ENCODE measurements at places on chromosomes 5 and 9.

GRCh38 chr5:54388409-54388808 lies 67.1 kb upstream of the HSPB3 start:
- no peak for DNase-seq

- no peak for DNase-seq
These were observed 293.0 kb downstream of the KCTD16 start for GRCh38 chr5:144463481-144464223.

DNA sequence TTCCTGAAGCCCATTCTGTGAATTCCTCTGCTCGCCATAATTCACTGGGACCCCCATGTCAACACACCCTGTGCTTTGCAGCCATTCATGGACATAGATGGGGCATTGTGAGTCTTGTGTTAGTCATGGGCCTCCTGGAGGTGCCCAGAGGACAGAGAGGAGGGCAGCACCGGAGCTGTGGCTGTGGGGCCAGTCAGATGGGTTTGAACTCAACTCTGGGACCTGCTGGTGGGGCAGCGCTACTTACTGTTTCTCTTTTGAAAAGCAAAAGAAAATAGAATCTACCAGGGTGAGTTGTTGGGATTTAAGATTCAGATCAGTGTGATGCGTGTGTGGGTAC lies 11.3 kb upstream of the EXOC3 start:
- no peak for DNase-seq

- DNase-seq, result no peak
These were observed 134.2 kb upstream of the C6 start for GRCh38 chr5:41347569-41347968.

- no peak for DNase-seq
These were observed 114.1 kb upstream of the LPCAT1 start for GRCh38 chr5:1637639-1638481.

GRCh38 chr9:31492229-31492628 lies 892.2 kb upstream of the ACO1 start:
- no peak for DNase-seq

DNA sequence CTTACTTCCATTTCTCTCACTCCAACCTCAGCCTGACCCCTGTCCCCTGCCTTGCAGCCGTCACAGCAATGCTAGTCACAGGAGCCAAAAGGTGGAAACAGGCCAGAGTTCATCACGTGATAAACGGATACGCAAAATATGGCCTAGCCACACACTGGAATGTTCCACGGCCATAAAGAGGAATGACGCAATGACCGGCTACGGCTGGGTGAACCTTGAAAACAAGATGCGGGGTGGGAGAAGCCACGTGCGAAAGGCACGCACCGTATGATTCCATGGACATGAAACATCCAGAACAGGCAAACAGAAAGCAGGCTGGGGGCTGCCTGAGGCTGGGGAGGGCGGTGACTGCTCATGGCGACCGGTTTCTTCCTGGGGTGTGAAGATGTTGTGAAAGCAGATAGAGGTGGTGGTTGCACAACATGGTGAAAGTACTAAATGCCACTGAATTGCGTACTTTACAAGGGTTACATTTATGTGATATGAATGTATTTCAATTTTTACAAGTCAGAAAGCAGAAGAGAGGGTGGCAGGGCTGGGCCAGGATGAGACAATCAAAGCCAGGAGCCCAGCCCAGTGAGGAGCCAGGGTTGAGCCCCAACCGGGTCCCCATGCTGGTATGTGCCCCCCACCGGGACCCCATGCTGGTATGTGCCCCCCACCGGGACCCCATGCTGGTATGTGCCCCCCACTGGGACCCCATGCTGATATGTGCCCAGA lies 117.8 kb upstream of the SARDH start:
- peak; percentile 76 for DNase-seq

DNA sequence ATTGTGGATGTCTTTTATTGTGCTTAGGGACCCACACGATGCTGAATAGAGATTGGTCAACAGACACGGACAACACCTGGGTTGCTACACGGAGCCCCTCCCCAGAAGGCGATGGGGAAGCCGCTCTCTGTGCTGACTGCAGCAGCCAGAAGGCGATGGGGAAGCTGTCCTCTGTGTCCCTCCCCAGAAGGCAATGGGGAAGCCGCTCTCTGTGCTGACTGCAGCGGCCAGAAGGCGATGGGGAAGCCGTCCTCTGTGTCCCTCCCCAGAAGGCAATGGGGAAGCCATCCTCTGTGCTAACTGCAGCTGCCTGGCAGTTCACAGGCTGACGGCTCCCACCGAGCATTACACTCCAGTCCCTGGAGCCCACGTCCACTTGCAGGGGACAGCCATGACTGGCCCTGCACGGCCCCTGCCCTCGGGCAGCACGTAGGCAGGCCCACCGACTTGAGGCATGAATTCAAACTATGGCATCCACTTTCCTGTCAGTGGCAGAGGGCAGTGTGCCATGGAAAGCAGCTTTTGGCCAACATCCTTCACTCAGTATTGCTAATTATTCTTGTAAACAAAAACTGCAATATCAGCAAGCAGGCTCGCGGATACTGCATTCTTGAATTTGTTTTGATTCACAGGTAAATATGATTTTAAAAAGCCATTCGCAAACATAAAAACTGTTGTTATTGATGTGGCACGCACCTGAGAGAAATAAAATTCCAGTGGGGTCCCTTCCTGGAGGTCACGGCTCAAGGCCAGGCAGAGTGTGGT lies 48.1 kb upstream of the CLPTM1L start:
- no peak for DNase-seq

DNA sequence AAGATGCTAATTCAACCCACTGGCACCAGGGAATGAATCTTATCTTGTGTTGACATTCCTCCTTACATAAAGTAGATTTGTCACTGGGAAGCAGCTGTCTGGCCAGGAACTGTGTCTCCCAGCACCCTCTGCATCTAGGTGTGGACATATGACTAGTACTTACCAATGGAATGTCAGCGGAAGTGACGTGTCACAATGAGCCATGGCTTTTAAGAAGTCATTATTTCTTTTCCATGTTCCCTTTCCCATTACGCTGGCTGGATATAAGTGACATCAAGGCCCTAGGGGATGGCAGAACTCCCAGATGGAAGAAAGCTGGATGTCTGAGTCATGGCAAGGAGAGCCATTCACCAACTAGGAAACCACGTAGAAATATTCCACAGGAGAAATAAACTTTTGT lies 84.7 kb upstream of the MAST4 start:
- DNase-seq, result no peak

DNA sequence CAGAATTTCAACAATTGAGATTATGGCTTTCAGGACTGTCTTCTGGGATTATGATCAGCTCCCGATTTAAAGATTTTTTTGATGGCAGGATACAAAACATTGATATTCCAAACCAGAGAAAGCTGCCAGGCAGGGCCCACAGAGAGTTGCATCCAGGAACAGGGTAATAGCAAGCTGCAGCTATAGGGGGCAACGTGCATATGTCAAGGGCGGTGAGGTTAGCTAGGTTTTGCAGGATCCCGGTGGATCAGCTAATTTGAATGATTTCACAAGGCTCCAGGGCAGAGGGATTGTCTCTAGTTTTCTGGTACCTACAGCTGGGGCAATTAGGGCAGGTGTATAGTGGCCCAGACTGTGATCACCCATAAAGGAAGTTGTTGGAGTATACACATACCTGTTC lies 339.4 kb downstream of the CHSY3 start:
- DNase-seq, result no peak

- DNase-seq, result peak; percentile 15
These were observed 3.1 kb upstream of the RGMB start for GRCh38 chr5:98770209-98770910.

GRCh38 chr5:60843936-60844905 lies at the start of gene ELOVL7:
Gene ELOVL7 (minus strand): TSS chr5:60844269. CDS start chr5:60787397, 56,872 bp downstream.
- DNase-seq, result peak; percentile 5

DNA sequence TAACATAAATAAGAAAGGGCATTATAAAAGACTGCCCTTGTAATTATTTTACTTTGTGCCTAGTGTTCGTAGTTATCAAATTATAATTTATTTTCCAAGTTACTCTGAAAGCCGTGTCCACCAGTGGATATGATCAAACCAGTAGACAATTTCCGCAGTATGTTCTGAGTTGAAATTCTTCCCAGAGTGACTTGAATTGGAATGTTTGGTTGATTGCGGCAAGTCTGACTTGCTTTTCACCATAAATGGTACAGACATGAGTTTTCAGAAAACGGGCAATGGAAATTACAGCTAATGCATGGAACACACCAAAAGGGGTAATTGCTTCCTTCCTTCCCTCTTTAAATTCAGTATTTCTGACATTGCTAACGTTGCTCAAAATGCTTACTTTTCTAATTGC lies 56.6 kb downstream of the CHSY3 start:
- DNase-seq, result no peak

DNA sequence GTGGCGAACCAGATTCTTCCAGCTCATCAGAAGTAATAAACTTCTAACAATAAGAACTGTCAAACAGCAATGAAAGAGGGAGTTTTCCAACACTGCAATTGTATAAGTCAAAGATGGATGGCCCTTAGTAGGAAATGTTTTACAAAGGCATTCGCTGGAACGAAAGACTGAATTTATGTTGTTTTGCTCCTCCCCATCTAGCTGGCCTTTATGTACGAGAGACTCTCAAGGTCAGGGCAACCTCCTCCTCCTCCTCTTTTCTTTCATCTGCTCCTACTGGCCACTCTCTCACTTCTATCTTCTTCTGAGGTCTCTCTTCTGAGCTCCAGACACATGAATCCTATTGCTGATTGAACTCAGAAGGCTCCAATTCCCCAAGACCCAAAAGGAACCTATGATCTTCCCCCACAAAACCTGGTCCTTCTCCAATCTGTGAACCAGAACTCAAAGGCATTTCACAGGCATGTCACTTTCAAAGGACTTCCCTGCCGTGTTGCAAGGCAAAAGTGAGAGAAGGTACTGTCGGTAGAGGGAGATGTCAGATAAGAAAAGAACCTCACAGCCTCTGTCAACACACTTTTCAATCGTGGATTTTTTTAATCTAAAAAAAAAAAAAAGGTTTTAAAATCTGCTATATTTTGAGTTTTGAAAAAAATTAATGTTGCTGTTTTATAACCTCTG lies 28.5 kb upstream of the PUM3 start:
- peak; percentile 27 for DNase-seq

GRCh38 chr9:104575456-104575855 lies 6.5 kb downstream of the OR13C8 start:
- no peak for DNase-seq

DNA sequence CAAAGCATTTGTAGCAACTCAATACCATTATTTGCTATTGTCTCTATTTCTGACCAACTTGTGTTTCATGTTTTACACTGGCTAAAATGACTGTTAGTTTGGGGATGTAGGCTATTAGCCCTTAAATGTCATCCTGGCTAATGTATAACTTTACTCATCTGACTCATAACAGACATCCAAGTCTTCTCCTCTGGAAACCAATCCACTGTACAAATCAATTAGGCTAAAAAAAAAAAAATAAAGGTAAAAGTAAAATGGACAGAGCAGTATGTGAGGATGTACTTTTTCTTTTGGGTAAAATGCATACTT lies 20.6 kb downstream of the MEGF9 start:
- no peak for DNase-seq

DNA sequence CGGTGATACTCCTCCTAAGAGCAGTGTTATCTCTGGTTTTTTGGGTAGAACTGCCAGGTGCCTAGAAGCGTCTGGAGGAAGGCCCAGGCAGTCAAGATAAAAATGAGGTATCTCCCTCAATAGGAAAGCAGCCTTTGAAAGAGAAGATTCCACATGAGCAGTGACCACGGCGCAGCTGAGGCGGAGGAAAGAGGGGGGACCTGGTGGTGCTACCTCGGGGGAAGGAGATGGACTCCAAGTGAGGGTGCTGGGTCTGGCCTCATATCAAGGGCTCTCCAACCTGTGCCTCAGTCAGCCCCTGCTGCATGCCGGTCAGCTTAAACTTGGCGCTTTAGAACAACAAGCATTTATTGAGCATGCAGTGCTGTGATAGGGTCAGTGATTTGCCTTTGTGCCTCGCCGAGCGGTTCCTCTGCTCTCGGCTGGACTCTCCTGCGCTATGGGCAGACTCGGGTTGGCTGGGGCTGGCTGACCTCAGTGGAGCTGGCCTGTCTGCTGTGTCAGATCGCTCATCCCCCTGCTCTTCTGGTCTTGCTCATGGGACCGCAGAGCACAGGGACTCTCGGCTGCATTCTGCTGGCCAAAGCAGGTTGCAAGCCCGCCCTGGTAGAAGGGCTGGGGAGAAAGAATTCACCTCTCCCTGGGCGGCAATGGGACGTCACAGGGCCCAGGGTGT lies 121.1 kb upstream of the IRX4 start:
- DNase-seq, result no peak

DNA sequence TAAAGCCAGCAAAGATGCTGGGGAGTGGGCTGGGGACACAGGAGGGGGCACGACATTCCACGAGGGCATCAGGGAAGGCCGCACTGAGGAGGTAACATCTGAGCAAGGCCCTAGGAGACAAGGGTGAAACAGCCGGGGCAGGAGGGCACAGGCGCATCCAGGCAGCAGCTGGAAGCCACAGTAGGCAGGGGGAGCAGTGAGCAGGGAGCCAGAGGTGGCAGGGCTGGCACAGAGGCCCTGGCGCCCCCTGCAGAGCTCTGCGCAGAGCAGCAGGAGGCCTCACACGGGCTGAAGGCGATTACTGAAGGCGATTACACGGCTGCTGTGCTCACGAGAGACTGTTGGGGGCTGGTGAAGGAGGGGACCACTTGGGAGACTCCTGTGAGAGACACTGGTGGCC lies 15.4 kb downstream of the LMAN2 start:
- peak; percentile 38 for DNase-seq

- DNase-seq, result no peak
These were observed 80.6 kb upstream of the LRRTM2 start for GRCh38 chr5:138955671-138956295.

DNA sequence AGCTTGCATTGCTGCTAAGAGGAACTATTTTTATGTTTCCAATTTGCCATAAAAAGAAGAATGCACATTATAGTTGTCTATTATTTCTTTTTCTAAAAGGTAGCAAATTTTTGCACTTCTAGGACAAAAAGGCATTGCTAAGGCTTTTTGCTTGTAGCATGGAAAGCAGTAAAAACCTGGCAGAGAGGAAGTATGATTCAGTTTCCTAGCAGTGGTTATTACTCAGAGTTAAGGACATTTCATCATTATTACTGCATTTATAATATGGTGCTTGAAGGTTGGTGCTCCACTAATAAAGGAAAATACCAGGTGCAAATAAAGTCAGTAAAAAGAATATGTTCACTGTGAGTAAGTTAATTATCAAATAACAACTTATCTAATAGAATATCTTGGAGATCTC lies 179.8 kb upstream of the PLPPR1 start:
- no peak for DNase-seq

DNA sequence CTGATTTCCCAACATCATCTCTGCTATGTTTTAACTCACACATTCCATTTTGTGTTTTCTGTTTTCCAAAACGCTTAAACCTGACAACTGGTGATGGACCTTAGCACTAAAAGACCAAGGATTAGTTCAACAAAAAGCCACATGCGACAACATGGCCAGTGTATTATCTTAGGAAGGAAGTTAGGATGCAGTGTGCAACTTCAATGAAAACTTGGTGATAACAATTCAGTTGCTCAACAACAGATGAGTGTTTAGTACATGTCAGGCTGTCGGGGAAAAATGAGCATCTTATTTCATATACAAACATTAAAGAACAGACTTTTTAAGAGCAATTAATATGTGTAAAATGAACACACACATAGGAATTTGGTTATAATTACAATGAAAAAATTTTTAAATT lies 780.0 kb downstream of the SEMA5A start:
- DNase-seq, result no peak
